Aorta (tissue), 5 donors: ENCODE measurements at places on chromosomes 3 and 15. TPM values are rescaled to one million over a fixed set of nuclear protein-coding genes. Genes with fewer than 3 reads are reported as not detected.

- no peak for DNase-seq
These were observed 505.9 kb upstream of the CFAP20DC start for GRCh38 chr3:59555593-59556315.

The PIF1 gene
- total RNA-seq: 0.65 TPM

DNA sequence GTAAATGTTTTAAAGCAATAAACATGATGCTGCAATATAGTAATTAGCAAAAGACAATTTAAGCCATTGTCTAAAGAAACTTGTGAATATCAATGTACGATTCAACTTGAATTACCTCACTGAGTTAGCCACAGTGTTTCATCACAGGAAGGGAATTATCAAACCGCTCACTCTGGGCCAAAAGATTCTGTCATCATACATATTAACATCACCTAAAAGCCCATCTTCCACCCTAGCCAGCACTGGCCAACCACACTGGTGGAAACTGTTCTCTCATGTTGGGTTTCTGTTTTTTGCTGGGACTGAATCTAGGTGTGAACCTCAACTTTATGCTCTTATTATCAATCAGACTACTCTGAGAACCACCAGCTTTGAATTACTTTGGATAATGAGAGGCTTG, 497.7 kb upstream of the THBS1 start:
- no peak for DNase-seq

DNA sequence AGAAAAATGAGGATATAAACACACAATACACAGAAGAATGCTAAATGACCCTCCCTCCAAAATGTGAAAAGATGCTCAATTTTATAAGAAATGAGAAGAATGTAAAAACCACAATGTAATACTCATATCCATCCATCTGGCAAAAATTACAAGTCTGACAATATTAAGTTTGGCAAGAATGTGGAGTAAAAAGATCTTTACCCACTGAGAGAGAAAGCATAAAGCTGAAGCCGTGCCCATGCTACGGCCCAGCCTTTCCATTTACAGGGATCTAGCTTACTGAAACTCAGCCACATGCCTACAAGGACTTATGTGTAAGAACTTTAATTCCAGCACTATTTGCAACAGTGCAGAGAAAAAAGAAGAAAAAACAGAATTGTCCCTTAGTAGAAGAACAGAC, 42.9 kb downstream of the ATP13A3 start:
- DNase-seq: no peak

The EOMES gene
- 0.36 TPM for total RNA-seq

The CIDEC gene
- total RNA-seq: 0.87 TPM

DNA sequence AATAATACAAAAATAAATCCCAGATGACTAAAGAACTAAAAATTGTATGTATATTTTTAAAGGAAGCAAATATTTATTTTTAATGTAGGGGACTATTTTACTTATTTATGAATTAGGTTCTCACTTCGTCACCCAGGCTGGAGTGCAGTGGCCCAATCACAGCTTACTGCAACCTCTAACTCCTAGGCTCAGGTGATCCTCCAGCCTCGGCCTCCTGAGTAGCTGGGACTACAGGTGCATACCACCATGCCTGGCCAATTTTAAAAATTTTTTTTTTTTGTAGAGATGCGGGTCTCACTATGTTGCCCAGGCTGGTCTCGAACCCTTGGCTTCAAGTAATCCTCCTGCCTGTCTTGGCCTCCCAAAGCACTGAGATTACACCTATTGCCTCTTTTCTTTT, 42.6 kb downstream of the CMTM7 start:
- DNase-seq: no peak

The SCAP gene
- 57.4 TPM for total RNA-seq

- no peak for DNase-seq
These were observed 2.7 kb downstream of the MAP6D1 start for GRCh38 chr3:183822631-183823030.

DNA sequence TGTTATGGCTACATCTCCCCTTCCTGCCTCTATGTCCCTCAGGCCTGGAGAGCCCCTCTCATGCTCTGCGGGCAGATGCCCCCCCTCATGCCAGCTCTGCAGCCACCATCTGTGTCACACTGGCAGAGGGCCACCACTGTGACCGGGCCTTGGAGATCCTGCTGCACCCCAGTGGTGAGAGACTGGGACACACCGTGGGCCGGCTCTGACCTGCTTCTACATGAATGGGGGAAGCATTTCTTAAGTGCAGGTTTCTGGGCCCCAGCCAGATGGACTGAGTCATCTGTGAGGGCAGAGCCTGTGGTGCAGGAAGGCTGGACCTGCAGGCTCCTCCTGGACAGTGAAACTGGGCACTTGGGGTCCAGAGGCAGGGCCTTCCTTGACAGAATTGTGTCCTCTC, 4.8 kb downstream of the VWA5B2 start:
- DNase-seq: peak; percentile 82

The GPR160 gene
- total RNA-seq: 4.1 TPM

DNA sequence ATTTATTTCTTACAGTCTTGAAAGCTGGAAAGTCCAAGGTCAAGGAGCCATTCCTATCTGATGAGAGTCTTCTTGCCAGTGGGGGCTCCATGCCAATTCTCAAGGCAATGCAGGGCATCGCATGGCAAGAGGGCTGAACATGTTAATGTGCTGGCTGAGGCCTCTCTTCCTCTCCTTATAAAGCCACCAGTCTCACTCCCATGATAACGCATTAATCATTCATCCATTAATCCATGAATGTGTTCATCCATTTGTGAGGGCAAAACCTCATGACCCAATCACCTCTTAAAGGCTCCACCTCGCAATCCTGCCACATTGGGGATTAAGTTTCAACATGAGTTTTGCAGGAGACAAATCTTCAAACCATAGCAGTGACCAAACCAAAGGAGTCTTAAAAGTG, 118.3 kb downstream of the PROS1 start:
- DNase-seq: no peak

DNA sequence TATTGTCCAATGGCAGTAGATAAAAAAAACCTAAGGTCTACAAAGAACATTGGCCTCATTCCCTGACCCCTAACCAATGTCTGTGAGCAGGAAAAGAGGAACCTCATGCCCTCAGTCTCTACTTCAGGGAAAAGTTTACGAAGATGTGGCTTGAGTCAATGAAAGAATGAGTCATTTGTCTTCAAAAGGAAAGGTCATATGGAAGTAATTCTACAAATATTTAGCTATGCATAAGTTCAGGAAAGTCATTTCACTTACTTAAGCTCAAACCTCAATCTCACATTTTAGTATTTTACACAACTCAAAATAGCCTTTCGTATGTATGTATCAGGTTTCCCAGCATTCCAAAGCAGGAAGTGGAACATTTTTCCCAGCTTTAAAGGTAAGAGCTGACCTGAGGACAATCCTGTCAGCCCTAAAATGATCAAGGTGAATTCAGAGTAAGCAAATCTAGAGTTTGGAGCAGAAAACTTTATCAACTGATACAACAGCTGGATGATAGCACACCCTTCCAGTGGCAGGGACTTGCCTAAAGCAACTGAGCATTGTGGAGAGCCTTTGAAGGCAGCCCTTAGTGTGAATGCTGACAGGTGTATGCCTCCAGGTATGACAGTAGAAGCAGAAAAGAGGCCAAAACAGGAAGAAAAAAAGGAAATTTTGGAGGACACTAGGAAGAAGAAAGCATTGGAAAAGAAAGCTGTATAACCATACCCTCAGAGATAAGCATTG, 53.9 kb upstream of the ACKR4 start:
- DNase-seq: no peak

The GOLGA8A gene
- 70.2 TPM for total RNA-seq

The SLITRK3 gene
- 0.26 TPM for total RNA-seq

- no peak for DNase-seq
These were observed 206.8 kb downstream of the MAGI1 start for GRCh38 chr3:65831733-65832425.

The MB21D2 gene
- total RNA-seq: 3.9 TPM

The NR1I2 gene
- not detected for total RNA-seq

The SPINK8 gene
- not detected for total RNA-seq

The NLGN1 gene
- 20.0 TPM for total RNA-seq

The CHDH gene
- 3.7 TPM for total RNA-seq

DNA sequence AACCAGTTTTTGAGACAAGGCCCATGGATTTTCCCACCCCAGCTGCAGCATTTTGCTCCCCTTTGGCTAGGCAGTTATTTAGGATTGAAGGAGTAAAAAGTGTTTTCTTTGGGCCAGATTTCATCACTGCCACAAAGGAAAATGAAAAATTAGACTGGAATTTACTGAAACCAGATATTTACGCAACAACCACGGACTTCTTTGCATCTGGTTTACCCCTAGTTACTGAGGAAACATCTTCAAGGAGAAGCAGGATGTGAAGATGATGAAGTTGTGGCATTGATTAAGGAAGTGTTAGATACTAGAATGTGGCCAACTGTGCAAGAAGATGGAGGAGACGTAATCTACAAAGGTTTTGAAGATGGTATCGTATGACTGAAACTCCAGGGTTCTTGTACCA, 165.2 kb upstream of the MYRIP start:
- DNase-seq: no peak

DNA sequence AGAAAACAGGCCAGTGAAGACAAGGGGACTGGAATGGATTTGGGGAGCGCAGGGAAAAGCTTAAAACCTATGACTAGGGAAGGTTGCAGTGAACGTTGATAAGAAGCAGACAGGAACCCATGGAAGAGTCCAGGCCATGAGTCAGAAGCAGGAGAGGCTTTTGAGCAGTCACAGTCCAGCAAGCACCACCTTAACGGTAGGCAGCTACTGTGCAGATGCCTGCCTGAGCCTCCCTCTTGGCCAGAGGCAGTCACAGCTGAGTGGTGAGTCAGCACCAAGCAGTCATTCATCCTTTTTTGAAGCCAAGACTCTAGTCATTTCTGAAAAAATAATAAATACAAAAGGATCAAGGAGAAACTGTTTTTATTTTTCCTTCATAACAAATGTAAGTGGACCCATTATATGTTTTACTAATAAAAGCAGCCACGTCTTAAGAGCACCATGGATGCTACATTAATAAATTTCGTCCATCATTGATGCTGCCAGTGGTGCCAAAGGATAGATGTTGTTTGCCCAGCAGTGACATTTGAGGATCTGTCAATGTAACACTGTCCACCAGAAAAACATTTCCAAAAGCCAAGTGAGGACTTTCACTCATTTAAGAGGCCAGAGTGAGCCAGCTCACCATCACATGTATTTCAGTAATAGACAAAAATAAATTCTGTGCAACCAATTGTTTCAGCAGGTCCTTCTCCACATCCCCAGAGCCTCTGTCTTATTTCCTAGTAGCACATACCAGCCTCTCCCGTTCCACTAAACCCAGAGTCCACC, 42.1 kb upstream of the ACTC1 start:
- peak; percentile 72 for DNase-seq

DNA sequence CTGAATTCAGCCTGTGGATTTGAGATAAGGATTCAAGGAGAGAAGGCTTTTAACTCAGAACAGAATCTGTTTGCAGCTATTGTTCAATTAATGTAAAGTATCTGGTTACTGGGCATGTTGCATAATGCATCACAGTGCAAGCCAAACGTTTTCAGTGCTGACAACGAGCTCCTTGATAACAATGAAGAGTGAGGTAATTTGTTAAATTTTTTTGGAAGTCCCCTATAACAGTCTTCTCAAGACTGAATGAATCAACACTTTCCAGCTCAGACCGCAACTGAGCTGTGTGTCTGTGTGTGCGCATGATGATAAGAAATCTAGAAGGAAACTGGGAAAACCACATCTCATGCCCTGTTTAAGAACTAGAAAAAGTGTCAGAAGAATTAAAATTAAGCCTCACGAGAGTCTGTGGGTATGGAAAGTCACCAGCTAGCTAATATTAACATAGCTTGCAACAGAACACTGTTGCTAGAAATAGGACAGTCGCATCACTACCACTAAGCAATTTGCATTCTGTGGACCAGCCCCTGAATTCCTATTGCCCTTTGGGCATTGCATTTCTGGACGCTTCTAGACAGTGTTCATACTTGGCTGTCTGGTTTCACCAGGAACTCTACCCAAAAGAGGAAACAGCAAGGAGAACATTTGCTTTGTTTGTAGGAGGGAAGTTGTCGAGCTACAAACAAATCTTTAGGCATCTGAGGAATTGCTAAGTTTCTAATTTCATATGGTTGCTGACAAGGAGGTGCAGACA, 43.7 kb upstream of the ATP2C1 start:
- no peak for DNase-seq

- DNase-seq: no peak
These were observed 43.3 kb upstream of the SIAH2 start for GRCh38 chr3:150806185-150806835.

The LINGO1 gene
- 2.1 TPM for total RNA-seq

The C2CD4B gene
- 3.3 TPM for total RNA-seq

GRCh38 chr15:74903676-74904075, 3.0 kb downstream of the FAM219B start:
- no peak for DNase-seq

- no peak for DNase-seq
These were observed 625.0 kb downstream of the MCTP2 start for GRCh38 chr15:94856267-94856854.

- no peak for DNase-seq
These were observed 239.4 kb downstream of the CHST2 start for GRCh38 chr3:143358793-143359491.

DNA sequence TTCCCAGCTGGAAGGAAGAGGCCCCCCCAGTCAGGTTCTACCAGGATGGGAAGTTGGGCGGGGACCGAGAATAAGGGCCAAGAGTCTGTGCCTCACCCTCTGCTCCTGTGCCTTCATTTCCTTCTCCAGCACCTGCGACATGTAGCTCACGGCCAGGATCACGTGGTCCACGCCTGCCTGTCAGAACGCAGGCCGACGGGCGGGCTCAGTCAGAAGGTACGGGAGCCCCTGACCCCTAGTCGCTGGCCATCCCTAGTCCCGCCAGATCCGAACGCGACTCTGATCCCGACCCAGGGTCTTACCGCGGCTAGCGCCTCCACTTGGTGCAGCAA, 489 bp downstream of the GMPPB start:
- peak; percentile 83 for DNase-seq

The AADACL2 gene
- not detected for total RNA-seq
